ENCODE measurements at places on chromosomes 4 and X.

DNA sequence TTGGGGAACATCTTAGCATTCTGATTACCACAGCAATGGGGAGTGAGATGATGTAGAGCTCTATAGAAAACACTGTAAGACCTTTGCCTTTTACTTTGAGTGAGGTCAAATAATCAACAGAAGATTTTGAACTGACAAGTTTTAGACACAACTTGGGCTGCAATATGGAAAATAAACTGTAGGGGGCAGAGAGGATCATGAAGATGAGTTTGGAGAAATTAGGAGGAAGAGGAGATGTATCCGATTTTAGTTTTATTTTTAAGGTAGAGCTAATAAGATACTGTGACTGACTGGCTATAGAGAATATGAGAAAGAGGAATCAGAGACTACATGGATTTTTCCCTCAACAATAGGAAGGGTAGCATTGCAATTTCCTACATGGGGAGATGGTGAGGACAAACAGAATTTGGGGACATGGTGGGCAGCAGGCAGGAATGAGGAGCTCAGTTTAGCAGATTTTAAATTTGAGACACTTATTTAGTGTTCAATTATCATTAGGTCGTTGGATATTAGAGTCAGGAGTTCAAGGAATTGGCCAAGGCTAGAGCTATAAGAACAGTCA, 563.1 kb downstream of the INPP4B start:
- DNase-seq = no peak

- no peak for DNase-seq
Observed at GRCh38 chr4:165711436-165711835, 161.6 kb upstream of the TLL1 start.

DNA sequence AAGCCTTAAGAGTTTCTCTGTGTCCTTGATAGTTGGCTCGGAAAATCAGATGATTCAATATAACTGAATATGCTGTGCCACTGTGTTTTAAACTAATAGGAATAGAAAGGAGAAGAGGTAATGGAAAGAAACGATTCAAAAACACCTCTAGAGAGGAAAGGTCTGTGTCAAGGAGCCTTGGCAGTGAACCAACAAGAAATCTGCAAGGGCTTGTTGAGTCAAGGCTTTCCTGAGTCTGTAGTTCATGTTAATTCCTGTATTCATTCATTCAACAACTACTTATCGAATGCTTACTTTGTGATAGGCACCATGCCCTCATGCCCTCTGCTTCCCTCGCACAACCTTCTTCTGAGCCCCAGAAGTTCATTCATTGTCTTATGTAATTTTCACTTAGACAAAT, 336.0 kb downstream of the PDHA2 start:
- DNase-seq = no peak

DNA sequence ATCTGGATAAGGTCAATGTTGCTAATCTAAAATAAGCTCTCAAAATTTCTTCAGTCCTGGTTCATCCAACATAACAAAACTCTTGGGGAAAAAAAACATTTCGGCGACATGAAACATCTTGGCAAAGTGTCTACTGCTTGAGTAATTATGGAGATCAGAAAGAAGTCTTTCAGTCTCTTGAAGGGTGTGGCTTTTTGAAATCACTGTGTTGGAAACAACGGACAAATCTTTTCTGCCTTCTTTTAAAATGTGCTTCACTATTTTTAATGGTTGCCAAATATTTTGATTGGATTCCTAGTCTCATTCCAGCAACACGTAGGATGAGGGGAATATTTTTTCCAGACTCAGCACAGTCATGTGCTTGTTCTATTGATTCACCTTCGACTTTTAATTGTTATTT, 138.6 kb downstream of the KLHL8 start:
- no peak for DNase-seq

DNA sequence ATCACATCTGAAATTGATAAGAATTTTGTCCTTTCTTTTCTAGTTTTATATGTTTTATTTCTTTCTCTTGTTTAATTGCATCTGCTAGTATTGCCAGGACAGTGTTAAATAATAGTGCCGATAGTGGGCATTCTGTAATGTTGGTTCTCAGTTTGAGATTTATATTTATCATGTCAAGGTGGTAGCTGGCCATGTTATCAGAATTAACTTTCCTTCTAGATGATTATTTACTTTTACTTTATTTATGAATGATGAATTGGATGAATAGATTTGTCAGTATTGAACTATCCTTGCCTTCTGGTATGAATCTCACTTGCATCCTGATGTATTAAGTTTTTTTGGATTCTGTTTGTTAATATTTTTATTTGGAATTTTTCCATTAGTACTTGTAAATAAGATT, 42.7 kb downstream of the METAP1 start:
- no peak for DNase-seq

DNA sequence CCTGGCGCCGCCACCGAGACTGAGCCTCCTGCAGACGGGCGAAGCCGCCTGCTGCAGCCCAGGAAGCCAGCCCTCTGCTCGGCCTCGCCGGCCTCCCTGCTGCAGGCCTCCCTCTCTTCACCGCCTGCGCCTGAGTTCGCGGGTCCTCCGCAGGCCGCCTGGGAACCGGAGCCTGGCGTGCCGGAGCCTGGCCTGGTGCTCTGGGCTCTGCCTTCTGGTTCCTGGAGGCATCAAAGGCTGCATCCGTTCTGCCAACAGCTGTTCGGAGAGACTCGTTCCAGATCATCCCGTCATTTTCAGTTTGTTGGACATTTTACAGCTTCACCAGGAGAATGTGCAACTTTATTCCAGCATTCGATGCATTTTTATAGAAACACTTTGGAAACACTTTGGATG, 178.0 kb downstream of the DCLK2 start:
- DNase-seq = no peak

- no peak for DNase-seq
Observed at GRCh38 chr4:153541456-153542096, 75.4 kb downstream of the TMEM131L start.

Measured in germinal center (tissue), 1 donor.